Activated naive CD4-positive, alpha-beta T cell treated with anti-CD3 and anti-CD28 coated beads, Interleukin-2, amount 10 ng/mL, durations not matched to agents 7 days and 5 days (primary cell): ENCODE measurements at places on chromosomes 1 and 21.

- DNase-seq = no peak
These were observed 279.6 kb downstream of the TM2D1 start for GRCh38 chr1:61445269-61445825.

- DNase-seq = no peak
These were observed 99.6 kb downstream of the DENND1B start for GRCh38 chr1:197675583-197676208.

- DNase-seq = no peak
These were observed 86.2 kb downstream of the CLIC6 start for GRCh38 chr21:34754690-34755647.

- DNase-seq = no peak
These were observed 23.8 kb downstream of the HIVEP3 start for GRCh38 chr1:41894808-41895483.

DNA sequence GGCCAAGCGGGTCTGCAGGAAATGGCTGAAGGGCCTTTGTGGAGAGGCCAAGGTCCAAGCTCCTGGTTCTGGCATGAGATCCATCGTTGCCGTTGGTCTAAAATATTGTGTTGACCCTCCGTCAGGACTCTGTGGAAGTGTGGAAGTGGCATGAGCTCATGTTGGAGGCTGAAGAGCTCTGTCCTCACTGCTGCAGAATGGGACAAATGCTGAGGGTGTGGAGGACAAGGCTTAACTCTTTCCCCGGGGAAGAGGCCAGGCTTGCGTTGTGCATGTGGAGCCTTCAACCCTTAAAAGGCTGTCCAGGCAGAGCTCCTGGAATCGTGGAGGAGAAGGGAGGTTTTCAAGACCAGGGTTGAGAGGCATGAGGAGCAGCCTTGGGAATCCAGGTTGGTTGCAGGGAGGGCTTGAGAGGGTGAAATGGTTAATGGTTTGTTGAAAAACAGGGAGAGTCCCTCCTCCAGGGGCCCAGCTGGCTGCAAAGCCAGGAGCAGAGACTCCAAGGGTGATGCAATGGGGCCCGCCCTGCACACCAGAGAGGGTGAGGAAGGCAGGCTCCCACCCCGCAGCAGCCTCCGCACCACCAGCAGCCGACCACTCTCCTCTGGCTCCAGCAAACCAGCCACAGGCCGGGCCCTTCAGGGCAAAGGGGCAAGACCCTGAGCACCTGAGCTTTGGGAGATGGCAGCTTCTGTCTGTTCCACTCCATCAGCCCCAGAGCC lies 6.7 kb upstream of the AHCYL1 start:
- no peak for DNase-seq

DNA sequence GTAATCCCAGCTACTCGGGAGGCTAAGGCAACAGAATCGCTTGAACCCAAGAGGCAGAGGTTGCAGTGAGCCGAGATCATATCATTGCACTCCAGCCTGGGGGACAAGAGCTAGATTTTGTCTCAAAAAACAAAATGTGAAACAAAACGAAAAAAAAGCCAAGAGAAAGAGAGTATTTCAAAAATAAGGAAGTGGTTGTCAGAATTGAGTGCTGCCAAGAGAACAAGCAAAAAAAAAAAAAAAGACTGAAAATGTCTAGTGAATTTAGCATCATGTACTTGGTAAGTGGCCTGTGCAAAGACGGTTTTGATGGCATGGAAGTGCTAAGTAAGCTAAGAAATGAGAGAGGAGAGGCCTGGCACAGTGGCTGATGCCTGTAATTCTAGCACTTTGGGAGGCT lies 14.3 kb downstream of the KPNA6 start:
- no peak for DNase-seq

GRCh38 chr1:10841118-10841517 lies 44.7 kb upstream of the CASZ1 start:
- no peak for DNase-seq

- no peak for DNase-seq
These were observed 48.1 kb downstream of the STUM start for GRCh38 chr1:226596531-226597165.

DNA sequence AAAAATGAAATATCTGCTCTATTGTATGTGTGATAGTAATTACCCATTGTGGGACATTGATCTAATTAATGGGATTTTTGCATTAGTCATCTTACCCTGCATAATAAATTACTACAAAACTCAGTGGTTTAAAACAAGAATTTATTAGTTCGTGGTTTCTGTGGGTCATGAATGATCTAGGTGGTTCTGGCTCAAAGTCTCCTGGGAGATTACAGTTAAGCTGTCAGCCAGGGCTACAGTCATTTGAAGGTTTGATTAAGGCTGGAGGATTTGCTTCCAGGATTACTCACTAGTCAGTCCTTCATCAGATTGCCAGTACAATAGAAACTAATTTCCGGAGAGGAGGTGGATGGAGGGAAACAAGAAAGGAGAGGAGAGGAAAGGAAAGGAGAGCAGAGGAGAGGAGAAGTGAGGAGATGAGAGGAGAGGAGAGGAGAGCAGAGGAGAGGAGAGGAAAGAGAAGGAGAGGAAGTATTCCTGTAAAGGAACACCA lies 60.4 kb upstream of the TNFSF4 start:
- DNase-seq = no peak

GRCh38 chr1:194410756-194411155 lies 1224.3 kb upstream of the B3GALT2 start:
- no peak for DNase-seq

DNA sequence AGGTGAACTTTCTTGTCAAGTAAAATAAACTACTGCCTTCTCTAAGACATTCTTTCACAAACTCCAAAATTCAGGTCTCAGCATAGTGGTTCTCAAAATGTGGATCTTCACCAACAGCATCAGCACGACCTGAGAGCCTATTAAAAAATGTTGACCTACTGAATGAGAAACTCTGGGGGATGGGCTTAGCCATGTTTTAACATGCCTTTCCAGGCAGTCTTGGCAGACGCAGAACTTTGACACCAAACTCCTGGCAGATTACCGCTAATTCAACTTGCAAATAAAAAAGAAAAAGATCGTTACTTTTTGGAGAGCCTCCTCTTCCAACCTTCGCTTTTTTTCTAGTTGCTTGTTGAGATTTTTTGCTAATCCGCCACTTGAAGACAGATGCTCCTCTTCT lies 35.1 kb downstream of the ARHGAP29 start:
- no peak for DNase-seq

DNA sequence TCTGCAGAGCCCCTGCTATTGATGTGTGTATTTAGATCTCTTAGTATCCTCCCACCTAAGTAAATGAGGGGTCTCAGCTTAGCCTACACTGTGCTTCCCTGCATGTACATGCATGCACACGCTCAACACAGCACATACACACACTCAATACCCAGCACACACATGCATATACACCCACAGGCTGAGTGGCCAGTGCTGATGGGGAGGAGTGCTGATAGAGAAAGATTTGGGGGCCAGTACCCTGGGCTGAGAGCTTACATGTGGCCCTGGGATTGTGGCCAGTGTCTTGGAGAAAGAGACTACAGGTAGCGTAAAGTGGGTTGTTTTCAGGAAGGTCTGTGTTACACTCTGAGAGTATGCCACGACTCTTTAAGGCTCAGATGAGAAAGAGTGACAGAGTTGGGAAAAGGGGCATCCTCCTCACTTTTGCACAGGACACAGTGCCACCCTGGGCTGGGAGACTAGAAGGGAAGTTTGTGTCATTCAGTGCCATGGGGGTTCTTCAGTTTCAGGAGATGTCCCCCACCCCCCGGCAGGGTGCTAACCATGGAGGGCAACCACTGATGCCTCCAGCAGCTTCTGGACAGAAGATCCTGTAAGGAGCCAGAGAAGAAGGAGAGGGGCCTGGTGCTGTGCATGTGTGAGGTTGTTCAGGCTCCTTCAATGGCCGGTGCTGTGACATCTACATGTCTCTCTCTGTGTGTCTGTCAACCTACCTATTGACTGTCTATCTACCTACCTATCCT lies 166.8 kb downstream of the RHOU start:
- no peak for DNase-seq

GRCh38 chr1:209989525-209989924 lies 51.5 kb downstream of the SYT14 start:
- no peak for DNase-seq

DNA sequence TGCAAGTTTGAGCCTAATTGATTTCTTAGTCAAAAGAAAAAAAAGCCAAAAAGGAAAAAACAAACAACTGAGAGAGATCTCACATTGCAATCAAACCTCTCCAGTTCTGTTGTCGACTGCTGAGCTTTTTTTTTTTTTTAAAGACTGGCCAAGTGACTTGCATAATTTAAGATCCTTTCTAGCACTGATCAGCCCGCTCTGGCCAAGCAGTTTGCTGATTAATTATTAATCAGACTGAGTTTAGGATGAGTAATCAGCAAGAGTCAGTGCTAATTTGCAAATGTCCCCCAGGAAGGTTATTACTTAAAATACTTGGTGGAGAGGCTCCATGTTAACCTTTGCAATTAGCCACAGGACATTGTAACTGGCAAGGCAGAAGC lies 39.3 kb downstream of the HMGB4 start:
- no peak for DNase-seq

DNA sequence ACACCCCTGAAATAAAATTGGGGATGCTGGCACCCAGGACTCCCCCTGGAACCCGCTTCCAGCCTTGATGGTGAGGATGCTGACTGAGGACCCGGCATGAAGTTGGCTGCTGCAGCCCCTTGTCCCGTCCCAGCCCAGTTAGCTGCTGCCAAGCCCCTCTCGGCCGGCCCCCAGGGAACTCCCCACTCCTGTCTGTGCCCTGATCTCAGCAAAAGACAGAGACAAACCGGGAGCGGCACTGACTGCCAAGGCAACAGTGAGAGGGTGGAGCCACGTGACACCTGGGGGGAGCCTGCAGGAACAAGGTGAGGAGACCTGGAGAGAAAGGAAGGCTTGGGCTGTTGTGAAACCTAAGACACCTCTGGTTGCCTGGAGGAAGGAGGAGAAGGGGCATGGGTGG lies 24.7 kb downstream of the CASZ1 start:
- no peak for DNase-seq

- DNase-seq = no peak
These were observed 4.9 kb downstream of the SCNN1D start for GRCh38 chr1:1285102-1285571.

DNA sequence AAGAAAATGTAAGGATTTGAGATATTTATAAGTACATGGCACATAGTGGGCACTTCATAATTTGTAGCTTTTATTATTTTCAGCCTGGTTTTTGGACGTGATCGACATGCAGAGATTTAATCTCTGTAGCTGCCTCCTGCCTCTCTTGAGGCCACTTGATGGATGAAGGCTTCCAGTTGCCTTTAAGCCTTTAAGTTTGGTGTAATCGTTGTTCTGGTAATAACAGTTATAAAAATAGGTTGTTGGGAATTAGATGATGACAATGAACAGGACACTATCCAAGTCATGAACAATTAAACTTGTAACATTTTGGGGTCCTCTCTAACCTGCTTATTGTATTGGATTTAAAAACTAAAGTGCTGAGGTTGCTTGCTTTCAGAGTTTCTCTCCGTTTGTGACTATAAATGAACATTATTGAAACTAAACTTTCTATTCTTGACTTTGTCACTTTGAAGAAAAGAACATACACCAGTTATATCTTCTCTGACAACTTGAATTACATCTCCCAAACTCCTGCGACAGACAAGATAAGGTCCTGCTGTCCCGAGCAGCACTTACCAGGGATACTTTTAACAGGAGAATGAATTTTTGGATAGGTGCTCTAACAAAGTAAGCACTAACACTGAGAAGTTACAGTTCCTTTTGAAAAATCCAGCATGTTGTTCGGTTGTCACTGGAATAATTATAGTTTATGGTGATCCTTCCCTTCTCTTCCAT lies 295.0 kb downstream of the NFIA start:
- DNase-seq = no peak

- no peak for DNase-seq
These were observed 25.6 kb downstream of the CLIC4 start for GRCh38 chr1:24770881-24771280.

- no peak for DNase-seq
These were observed 74.6 kb upstream of the NFIA start for GRCh38 chr1:61007534-61008364.

GRCh38 chr1:54973205-54973921 lies 7.1 kb upstream of the TMEM61 start:
- no peak for DNase-seq

DNA sequence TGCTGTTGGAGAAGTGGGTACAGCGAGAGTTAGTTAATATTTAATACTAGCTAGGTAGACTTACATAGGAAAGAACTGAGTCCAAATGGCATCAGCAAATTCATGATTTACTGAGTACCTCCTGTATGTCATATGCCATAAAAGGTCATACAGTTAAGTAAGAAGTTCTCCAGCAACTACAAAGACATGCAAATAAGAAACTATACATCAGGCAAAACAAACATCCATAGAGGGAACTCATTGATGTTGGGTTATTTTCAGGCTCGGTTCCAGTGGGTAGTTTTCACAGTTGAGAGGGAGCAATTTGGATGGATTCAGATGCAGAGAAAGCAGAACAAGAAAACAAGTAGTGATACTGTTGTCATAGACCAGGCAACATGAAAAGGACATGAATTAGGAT lies 164.9 kb upstream of the L1TD1 start:
- DNase-seq = no peak

GRCh38 chr1:101957771-101958170 lies 39.0 kb downstream of the OLFM3 start:
- no peak for DNase-seq

DNA sequence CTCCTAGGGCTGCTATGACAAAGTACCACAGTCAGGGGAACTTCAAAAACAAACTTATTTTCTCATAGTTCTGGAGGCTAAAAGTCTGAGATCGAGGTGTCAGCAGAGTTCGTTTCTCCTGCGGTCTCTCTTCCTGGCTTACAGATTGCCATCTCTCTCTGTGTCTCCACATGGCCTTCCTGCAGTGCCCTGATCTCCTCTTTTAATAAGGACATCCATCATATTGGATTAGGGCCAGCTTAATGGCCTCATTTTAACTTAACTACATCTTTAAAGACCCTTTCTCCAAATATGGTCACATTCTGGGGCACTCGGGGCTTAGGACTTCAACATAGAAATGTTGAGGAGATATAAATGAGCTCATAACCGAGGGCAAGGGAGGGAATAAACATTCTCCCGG lies 12.2 kb downstream of the C1orf74 start:
- no peak for DNase-seq

DNA sequence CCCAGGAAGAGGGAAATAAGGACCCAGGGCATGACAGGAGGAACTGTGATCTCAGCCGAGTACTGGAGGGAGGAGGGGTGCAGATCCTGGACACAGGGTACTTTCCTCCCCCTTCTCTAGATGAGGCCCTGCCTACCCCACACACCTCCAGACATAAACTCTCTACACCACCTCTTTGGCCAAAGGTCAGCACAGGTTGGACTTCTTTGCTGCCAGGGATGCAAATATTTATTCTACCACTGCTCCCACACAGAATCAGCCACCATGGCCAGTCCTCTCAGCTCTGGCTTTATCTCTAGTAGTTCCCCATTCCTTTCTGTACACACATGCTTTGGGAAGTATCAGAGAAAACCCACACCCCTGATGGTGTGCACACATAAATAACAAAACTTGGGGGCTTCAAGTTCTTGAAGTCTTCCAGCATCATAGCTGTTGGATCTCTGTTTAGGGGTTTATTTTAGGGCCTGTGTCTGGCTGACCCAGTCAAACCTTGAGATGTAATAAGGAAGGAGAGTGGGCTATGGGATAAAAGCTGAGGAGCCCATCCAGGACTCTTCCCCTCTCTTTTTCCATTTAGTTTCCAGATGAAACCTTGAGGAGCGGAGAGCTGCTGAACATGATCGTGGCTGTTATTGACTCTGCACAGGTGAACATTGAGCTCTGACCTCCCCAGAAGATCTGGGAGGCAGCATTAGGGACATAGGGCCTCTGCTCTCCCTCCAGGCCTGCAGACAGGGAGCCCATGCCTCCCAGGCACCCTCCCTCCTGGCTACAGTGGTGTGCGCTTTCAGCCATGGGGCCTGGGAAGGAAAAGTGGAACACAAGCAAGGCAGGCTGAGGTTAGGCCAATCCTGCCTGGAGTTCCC lies 6.7 kb upstream of the SLC27A3 start:
- DNase-seq = no peak

GRCh38 chr1:56438901-56439551 lies 140.3 kb downstream of the PLPP3 start:
- DNase-seq = no peak
